Natural killer cell treated with Interleukin-12 subunit alpha and Interleukin-12 subunit beta and Interleukin-15 and Interleukin-18, amount 100 ng/mL, for 72 hours (primary cell): ENCODE measurements at places on chromosomes 6 and 20. TPM values are rescaled to one million over a fixed set of nuclear protein-coding genes. Genes with fewer than 3 reads are reported as not detected.

- DNase-seq: no peak
These were observed 202.7 kb downstream of the CLIC5 start for GRCh38 chr6:45812922-45813321.

- no peak for DNase-seq
These were observed 204.2 kb downstream of the ANKRD60 start for GRCh38 chr20:58024241-58024721.

DNA sequence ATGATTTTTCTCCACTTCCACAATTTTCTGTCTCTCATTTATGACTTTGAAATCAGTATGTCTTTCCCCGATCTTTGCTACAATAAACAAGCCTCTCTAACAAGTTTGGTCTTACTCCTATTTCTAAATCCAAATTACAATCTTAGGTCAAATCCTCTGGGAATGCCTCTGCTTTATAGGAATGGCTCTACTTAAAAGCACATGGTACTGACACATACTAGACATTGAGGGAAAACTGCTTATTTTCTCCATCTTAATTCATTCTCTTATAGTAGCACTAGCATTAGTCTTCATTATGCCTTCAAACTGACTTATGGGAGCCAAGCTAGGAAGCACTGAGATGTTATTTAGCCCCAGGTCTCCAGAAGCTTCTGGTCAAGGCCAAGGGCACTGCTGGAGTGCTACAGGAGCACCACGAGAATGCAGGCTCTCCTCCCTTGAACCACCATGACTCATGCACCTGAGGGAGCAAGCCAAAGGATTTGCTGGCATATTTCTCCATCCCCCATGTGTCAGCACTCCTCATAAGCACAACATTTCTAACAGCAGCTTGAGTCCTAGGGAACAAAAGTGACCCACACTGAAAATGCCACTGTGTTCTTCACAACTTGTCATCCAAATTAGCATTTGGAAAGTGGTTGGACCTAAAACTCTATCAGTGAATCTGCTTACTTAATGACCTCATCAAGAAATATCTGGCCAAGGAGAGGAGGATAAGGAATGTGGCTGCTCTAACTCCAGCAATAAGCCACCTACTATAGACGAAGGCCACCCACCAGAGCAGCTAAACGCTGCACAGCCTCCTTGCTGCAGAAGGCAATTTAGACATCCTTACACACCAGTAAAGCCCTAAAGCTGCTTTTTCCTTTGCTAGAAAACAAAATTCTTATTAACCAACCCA lies 156.8 kb upstream of the KCNQ5 start:
- DNase-seq: no peak

- no peak for DNase-seq
These were observed 5.8 kb downstream of the KIAA0319 start for GRCh38 chr6:24640166-24640565.

- no peak for DNase-seq
These were observed 133.8 kb downstream of the SLC35B3 start for GRCh38 chr6:8301502-8301901.

- no peak for DNase-seq
These were observed 485.7 kb upstream of the JARID2 start for GRCh38 chr6:14759976-14760672.

DNA sequence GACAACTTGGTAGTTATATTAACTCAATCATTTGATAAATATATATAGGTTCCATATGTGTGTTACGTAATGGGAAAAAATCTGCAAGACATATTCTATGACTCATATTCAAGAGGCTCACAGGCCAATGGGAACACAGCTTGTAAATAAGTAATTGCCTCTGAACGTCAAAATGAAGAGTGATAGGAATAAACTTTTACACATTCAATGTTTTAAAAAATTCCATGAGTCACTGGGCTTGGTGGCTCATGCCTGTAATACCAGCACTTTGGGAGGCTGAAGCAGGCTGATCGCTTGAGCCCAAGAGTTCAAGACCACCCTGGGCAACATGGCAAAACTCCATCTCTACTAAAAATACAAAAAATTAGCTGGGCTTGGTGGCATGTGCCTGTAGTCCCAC lies 209.4 kb upstream of the MCHR2 start:
- no peak for DNase-seq

DNA sequence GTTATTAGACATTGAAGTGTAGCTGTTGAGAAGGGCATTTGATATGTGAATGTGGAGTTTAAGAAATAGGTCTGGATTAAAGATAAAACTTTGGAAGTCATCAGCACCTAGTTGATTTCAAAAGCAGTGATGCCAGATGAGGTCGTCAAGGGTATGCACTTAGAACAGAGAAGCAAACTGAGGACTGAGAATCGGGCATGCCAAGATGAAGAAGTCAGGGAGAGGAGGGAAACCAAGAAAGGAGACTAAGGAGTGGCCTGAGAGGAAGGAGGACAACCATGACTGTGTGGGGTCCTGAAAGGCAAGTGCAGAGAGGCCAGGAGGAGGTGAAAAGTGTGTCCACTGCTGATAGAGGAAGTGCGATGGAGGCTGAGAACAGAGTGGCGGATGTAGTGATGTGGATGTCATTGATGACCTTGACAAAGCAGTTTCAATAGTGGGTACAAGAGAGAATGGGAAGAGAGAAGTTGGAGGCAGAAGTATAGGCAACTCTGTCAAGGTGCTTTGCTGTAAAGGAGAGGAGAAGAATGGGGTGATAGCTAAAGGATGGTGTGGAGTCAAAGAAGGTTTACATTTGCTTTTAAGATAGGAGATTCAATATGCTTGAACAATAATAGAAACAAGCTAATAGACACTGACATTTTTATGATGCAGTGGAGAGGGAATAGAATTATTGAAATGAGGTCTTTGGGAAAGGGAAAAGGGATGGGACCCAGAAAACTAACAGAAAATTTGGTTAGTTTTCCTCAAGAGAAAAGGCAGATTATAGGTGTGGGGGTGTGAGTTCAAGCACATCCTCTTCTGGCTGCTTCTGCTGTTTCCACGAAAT lies 139.7 kb upstream of the TMEM170B start:
- no peak for DNase-seq

- DNase-seq: no peak
These were observed 37.5 kb downstream of the LAMA4 start for GRCh38 chr6:112216662-112217551.

Gene OR12D3
- not detected for total RNA-seq

Gene SLC12A5
- total RNA-seq: not detected

Gene LAMA4
- not detected for total RNA-seq

Gene ZBTB46
- total RNA-seq: 0.25 TPM

Gene SLC17A3
- not detected for total RNA-seq

Gene STX7
- 36.2 TPM for total RNA-seq

Gene PTGIS
- total RNA-seq: not detected

Gene KHDC3L
- not detected for total RNA-seq
